ENCODE measurements at places on chromosomes 3 and 15.

DNA sequence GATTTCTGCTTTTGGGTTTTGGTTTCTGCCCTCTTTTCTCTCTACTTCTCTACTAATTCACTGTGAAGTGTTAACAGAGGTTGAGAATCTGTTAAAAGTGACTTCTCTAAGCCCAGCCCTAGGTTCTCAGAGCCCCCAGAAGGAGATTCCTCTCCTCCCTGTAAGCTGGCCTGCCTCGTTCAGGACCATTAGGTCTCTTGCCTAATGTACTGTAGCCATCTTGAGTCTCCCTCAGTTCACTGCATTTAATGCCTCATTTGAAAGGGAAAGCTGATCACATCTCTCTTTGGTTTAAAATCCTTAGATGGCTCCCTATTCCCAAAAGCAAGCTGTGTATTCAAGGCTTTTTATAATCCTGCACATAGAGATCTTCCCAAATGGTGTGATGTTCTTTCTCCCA is 16.3 kb downstream of the RTP1 start:
- no peak for DNase-seq

- DNase-seq, result no peak
Observed at GRCh38 chr3:161552984-161553560, 56.5 kb downstream of the OTOL1 start.

DNA sequence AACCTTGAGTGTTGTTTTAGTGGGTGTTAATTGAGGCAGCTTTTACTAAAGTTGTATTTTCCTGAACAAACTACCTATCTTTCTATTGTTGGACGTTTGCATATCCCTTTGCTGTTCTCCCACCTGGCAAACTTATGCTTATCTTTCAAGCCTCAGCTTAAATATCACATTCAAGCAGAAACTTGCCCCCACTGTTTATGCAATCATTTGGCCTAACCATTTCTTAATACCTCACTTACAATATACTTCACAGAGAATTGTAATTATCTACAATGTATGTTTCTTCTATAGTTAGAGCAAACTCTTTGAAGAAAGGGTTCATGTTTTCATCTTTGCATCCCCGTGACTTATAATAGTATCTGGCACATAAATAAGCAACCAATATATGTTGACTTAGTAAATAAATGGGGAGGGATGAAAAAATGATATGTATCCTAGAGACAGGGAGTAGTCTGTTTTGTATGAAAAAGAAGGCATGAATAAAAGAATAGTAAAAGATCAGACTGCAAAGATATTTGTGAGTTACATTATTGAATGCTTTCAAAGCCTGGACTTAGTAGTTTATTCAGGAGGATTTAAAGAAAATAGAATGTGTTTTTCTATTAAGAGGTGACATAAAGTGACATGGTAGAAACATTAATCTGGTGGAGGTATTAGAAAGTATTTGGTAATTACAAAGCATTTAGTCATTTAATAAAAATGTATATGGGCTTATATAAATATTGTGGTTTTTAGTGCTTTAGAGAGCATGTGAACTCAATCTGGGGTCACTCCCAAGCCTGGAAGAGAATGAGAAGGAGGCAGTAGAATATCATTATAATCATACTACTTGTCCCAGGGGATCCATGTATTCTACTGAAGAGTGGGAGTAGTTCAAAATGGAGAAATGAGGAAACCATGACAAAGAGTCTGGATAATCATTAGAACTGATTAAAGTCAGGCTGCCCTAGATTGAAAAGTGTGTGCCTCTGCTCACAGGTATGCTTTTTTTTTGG is 60.0 kb upstream of the DCBLD2 start:
- DNase-seq, result no peak

DNA sequence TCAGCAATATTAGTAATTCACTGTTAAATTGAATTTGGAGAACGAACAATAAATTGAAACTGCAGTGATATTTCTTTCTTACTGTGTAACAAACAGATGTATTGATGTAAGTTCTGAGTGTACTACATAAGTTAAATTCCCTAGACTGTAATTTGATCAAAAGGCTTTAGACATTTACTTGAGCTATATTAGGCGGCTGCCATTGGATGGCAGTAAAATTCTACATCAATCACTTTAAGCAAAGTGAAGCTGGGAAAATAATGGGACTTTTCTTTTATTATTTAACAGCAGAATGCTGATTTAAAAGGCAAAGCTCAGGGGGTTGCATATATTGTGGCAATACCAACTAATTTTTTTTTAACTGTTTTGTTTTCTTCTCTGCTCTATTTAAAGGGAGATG is 212.6 kb upstream of the PLSCR5 start:
- DNase-seq, result no peak

- DNase-seq, result no peak
Observed at GRCh38 chr3:143291836-143292447, 172.4 kb downstream of the CHST2 start.

GRCh38 chr3:14127516-14128161 is 2.8 kb downstream of the TMEM43 start:
- DNase-seq, result no peak
